ENCODE measurements at places on chromosomes 3 and 15.

GRCh38 chr15:77352887-77353286 lies 67.0 kb downstream of the PEAK1 start:
- no peak for DNase-seq

DNA sequence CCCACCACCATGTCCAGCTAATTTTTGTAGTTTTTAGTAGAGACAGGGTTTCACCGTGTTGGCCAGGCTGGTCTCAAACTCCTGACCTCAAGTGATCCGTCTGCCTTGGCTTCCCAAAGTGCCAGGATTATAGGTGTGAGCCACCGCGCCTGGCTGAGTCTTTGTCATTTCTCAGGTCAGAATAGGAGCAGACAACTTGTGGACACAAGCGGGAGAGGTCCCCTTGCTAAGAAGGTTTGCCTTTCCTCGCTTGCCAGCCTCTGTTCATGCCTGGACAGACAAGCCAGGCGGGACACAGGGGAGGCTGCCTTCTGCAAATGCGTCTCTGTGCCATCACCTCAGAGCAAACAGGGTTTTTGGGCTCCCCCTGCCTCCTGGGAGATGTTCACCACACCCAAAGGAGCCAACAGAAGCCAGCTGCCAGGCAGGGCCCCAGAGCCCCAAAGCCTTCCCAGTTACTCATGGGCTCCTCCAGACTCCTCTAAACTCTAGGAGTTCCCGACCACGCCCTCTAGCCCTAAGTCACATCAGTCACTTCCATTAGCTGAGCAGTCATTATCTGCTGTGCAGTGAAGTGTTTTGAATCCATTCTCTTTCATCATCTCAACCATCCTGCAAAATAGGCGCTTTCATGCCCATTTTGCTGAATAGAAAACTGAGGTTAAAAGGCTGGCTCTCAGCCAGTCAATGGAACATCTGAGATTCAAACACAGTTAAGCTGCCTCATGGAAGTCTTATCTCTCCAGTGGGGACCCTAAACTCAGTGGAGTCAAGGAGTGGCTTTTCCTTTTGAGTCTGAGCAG lies 245.0 kb downstream of the UACA start:
- no peak for DNase-seq

DNA sequence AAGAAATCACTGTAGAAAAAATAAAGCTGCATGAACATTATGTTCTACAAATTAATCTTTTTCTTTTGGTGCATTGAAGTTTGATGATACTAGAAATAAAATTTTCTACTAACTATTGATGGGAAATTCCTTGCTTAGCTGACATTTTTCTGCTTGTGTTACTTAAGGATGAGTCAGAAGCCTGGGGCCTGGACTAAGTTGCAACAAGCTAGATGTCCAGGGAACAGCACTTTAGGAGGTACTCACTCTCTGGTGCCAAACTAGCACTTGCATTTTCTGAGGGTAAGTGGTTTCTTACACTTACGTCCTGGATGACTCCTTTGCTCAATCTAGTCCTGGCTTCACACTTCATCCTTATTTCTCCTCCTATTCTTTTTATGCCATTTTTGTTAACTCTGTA lies 945.1 kb downstream of the IGSF11 start:
- peak; percentile 5 for DNase-seq

DNA sequence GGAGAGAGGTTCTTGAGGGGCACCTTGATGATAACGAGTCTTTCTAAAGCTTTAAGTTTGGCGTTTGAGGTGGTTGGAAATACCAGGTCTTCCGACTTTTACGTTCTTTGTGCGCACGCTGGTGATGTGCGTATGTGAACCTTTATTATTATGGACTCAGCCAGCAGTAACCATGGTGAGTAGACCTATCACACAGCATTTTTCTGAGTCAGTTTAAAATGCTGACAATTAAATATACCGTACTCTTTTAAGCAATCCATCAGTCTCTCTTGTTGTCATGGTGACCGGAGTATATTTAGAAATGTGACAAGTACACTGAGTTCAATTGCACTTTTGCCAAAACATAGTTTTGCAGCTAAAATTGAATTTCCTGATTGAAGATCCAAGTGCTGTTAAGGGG lies 172.2 kb downstream of the LPP start:
- no peak for DNase-seq

DNA sequence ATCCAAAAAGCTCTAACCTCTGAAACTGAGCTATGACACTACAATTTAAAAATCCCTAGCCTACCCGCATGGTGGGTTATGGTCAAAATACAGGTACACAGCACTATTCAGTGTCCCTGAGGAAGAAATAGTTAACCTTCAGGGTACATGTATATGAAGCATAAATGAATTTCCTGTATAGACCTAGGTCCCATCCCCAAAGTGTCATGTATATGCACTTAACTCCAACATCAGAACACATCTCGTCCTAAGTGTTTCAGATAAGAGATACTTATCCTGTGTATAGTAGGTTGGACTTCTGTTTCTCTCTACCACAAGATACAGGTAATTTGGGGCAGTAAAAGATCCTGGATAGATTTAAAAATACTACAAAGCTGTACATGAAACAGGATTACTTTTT lies 6.4 kb downstream of the RPL14 start:
- no peak for DNase-seq

DNA sequence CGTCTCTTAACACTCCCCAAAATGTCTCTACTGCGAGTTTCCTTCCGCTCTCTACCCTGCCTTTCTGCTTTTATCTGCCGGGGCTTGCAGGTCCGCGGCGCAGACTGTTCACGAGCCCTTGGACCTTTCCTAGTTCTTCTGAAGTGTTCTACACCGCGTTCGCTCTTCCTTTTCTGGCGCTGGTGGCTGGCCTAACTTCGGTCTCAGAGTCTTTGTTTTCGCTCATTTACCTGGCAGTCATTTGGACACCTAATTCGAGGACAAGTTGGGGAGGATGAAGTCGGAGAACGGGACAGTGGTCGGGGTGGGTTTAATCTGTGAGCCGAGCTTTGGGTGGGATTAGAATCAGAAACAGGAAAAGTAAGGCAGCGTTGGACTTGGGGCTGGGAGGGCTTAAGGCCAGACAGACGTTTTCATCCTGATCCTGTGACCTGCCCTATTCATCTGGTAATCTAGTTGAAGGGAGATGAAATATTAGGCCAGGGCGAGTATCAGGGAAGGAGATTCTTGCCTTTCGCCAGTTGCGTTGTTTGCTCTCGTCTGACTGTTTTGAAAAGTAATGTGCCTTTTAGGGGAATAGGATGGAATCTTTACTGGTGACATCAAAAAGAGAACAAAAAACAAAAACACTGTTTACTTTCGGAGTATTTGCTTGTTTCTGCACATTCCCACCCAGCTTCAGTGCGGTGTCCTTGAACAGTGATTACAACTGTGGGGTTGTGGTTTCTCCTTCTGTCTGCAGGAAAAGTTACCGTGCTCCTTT lies 1.8 kb downstream of the DIPK2A start:
- DNase-seq = peak; percentile 83

DNA sequence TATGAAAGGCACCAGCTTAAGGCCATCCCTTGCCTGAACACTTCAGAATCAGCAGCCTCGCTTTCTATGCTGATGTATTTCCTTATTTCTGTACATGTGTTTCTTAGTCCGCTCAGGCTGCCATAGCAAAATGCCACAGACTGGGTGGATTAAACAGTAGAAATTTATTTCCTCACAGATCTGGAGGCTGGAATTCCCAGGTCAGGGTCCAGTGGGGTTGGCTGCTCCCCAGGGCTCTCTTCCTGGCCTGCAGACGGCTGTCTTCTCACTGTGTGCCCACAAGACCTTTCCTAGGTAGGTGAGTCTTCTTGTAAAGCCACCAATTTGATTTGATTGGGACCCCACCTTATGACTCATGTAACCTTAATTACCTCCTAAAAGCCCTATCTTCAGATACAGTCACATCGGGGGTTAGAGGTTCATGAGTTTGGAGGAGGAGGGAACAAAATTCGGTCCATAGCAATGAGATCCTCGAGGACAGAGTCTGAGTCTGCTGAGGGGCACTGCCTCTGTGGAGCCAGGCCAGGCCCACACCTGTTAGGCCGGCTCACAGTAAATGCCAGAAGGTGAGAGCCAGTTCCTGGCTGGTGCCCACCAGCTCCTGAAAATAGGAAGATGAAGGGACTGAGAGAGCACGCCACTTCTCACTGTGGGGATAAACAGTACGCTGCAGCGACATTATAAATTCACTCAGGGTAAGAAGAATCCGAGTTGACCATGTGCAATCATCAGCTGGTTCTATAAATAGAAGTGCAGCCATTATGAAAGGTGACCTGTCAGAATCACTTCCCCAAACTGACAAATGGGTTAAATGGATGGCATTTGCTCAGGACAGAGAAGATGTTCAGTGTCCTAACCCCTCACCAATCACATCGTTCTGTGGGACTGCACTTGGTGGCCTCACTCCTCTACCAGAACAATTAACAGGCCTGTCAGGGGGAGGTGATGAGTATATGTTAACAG lies 41.1 kb downstream of the CTXND1 start:
- no peak for DNase-seq

- DNase-seq = no peak
These were observed 31.5 kb upstream of the FBXL22 start for GRCh38 chr15:63565536-63566186.

Data from EL (cell line).